ENCODE measurements at places on chromosomes 1 and 21.

DNA sequence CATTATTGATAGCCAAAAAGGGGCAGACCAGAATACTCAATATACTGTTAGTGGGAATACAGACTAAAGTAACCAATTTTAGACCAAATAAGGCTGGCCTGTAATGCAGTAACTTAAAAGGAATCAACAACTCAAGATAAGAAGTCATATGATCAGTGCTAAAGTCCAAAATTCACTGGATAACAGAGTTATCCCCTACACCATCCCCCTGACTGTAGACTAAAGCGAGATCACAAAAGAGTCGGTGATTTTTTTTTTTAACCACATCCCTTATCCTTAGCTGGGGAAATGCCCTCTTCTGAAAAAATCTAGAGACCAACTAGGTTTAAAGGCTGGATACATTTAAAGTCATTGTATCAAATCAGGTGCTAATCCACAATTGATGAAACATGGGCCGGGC is 7.7 kb downstream of the UBR4 start:
- DNase-seq: no peak

DNA sequence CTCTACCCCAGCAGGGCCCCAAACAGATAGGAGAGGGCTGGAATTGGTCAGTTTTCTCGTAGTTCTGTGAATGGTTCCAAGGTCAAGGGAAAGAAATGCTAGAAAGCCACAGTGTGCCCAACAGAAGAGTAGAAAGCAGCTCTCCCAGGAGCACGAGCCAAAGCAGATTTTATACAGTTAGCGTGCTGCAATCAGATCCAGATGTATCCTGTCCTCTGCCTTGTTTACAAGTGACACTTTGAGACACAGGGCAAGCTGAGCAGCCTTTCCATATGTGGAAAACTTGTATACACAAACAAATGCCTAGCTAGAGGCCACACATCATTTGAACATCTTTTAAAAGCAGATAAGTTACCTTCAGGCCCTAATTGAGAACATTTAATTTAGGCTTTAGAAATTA is 6.5 kb downstream of the VAMP3 start:
- DNase-seq: no peak

DNA sequence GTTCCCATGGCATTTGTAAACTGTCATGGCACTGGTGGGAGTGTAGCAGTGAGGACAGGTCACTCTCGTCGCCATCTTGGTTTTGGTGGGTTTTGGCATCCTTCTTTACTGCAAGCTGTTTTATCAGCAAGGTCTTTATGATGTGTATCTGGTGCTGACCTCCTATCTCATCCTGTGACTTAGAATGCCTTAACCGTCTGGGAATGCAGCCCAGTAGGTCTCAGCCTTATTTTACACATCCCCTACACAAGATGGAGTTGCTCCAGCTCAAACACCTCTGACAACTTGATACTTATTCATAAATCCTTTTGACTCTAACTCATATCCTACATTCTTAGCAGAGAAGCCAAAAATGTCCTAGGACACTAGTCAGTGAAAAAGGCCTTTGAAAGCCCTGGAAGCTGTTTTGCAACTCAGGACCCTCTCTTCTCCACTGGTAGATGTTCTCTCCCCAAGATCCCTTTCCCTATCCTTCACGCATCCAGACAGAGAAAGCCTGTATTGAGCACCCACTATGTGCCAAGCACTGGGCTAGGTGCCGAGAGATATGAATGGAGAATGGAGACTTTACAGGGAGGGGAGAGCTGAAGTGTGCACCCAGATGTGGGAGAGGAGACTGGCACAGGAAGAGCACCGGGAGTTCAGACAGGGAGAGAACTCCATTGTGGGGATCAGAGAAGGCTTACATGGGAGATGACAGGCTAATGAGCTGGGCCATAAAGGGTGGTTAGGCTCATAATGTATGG is 6.7 kb upstream of the CSRP1 start:
- no peak for DNase-seq

DNA sequence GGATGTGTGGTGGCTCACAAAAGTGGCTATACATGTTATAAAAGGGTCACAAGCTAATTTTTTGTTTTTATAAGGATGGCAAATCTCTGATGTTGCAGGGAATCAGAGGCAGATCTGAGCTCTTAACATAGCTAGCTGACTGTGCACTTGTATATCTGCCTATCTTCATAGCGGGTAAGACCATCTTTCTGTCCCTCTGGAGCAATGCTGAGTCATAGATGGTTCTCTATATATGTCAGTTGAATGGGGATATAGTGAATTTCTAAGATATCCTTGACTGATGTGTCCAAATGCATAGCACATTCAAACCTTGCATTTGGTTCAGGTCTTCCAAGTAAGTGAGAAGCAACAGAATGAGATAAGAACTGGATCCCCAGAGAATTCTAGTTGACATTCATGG is 272.6 kb upstream of the PROX1 start:
- no peak for DNase-seq

- DNase-seq: no peak
These were observed 100.7 kb downstream of the RGL1 start for GRCh38 chr1:183905508-183906113.

DNA sequence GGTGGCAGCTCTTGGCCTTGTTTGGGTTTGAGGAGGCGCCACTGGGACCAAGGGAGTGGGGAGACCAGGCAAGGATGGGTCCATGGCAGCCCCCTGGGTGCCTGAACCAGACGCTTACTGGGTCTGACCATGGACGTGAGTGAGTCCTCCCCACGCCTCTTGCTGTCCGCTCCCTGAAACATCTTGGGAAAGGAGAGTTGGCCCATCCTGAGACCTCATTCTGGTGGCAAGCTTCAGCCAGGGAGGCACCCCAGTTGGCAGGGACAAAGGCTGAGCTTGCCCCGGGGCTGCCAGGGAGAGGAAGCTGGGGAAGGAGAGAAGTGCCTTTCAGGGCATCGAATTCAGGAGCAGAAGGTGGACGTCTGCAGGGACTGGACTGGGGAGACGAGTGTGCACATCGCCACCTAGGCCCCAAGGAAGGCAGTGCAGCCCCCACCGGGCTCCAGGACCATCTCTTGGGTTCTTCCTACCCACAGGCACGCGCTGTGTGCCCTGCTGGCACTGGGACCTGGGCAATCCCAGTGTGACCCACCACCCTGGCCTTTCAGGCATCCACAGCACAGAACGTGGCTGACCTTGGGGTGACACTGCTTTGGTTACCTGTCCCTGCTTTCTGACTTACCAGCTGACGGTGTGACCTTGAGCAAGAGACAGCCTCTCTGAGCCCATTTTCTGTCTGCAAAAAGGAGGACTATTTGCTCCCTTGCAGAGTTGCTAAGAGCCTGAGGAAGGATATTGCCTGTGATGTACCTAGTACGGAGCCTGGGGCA is 132.9 kb upstream of the WNT4 start:
- no peak for DNase-seq

- no peak for DNase-seq
These were observed 617.3 kb downstream of the MATN1 start for GRCh38 chr1:30106125-30106524.

- no peak for DNase-seq
These were observed 350.9 kb upstream of the SPAG17 start for GRCh38 chr1:118535901-118536300.

DNA sequence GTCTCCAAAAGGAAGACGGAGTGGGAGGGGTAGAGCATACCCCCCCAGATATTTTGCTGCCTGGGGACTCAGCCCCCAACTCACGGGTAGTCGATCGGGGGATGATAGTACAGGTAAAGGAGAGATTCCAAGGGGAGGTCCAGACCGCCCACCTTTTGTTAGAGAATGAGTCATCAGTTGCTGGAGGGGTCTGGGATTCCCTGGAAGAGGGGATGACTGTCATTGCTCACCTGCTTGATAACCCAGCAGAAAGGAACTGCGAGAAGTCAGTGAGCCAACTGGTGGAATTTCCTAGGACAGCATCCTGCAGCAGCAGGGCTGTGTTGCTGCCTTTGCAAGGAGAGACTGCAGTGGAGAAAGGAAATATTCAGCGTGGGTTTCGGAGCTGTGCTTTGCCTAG is 64.4 kb downstream of the MACF1 start:
- no peak for DNase-seq

DNA sequence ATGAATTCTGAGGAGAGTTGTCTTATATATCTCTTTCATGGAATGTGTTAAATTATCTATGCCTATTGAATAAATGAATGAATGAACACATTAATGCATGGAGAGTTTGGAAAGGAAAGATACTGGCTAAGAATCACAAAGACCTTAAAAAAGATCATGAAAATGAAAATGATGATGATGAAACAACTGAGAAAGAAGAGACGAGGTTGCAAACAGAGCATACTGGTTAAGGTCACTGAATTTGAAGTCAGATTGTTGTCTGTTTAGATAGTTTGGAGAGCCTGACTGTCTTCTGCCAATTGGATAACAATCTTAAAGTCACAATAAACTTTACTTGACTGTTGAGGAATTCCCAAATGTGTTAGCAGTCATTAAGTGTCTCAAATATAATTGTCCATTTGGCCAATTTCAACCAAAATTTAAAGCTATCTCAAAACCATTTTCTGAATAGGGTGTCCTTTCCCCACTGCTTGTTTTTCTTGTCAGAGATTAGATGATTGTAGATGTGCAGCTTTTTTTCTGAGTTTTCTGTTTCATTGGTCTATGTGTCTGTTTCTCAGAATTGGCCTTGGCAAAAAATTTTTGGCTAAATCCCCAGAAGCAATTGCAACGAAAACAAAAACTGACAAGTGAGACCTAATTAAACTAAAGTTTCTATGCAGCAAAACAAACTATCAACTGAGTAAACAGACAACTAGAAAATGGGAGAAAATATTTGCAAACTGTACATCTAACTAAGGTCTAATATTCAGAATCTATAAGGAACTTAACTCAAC is 132.2 kb downstream of the PTGER3 start:
- DNase-seq: no peak

DNA sequence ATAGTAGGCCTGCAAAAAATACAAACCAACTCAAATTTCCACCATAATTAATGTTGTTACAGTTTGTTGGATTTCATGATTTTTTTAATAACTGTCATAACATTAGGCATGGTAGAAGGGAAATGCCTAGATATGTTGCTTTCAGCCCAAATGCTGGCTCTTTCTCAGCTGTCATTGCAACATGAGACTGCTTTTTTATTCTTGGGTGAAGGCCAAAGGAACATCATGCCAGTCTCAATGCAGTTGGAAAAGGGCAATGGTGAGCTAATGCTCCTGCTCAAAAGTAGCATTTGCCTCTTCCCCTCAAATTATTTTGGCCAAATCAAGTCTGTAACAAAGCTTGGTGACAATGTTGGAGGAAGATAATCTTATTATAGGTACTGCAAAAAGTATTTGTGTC is 877.7 kb upstream of the PRMT6 start:
- no peak for DNase-seq

DNA sequence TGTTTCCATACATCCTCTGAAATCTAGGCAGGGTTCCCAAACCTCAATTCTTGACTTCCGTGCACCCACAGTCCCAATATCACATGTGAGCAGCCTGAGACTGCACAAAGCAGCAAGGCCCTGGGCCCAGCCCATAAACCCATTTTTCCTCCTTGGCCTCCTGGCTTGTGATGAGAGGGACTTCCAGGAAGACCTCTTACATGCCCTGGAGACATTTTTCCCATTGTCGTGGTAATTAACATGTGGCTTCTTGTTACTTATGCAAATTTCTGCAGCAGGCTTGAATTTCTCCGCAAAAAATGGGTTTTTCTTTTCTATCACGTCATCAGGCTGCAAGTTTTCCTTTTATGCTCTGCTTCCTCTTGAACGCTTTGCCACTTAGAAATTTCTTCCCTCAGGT is 3.3 kb upstream of the PIGK start:
- DNase-seq: no peak

GRCh38 chr21:14099570-14099969 is 111.2 kb downstream of the LIPI start:
- DNase-seq: no peak

DNA sequence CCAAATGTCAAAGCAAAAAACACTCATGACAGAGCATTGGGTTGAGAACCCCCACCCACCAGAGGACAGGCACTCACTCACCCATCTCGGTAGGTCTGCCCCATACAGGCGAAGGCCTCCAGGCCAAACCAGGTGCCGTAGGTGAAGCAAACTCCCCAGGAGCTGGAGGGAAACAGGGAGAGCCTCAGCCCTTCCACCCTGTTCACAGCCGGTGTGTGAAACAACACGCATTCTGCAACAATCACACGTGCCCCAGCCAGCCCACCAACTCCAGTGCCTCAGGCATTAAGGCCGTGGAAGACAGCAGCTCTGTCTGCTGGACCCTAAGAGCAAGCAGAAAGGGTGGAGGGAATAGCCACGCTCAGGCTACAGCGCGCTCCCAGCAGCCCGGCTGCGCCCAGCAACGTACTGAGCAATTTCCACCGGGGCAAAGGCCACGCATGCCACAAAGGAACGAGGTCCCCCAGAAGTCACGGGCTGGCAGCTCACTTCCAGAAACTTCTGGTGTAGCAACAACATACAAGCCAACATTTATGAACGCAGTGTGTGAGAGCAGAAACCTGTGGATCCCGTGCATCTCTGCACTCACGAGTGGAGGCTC is 11.4 kb upstream of the SPATC1L start:
- DNase-seq: no peak

GRCh38 chr1:215393476-215393875 is 173.6 kb upstream of the KCTD3 start:
- DNase-seq: no peak

- no peak for DNase-seq
These were observed 20.5 kb downstream of the SLC19A2 start for GRCh38 chr1:169465281-169465680.

GRCh38 chr1:40789661-40790430 is 6.3 kb downstream of the KCNQ4 start:
- no peak for DNase-seq

DNA sequence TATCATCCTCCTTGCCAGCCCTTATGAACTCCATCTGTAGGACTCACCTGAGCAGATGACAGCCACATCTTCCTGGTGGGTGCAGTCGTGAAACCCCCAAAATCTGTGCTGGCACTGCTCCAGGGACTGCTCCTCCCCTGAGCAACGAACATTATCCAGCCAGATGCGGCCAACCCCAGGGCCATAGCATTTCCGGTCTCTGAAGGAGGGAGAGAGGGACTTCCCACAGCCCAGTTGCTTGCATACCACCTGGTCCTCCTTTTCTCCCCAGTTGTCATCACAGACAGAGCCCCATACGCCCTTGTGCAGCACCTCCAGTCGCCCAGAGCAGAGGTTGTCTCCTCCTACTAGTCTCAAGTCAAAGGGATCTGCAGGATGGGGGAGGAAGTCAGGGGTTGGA is 8.5 kb downstream of the CD5L start:
- no peak for DNase-seq

GRCh38 chr1:29713857-29714256 is 477.5 kb downstream of the PTPRU start:
- no peak for DNase-seq

GRCh38 chr1:12654004-12654567 is 10.2 kb downstream of the AADACL4 start:
- DNase-seq: no peak

- DNase-seq: no peak
These were observed 306.8 kb upstream of the PLXNA2 start for GRCh38 chr1:208551024-208551423.

DNA sequence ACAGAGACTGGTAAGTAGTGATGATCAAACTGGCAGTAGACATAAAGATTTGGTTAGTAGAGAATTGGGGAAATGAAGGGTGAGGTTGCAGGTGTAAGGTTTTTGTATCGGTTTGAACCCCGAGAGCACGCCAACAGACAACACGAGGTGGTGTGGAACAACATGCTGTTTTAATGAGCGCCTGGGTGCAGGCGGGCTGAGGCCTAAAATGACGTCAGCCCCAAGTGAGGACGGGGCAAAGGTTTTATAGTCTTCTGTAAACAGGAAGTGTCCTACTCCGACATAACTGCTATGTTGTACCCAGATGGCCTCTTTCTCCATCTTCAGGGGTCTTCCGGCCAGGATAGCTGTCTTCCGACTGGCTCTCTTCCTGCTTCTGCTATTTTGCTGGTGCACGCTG is 178.8 kb downstream of the HHIPL2 start:
- DNase-seq: no peak

All from activated naive CD4-positive, alpha-beta T cell (primary cell).